Inflammatory macrophage treated with lipopolysaccharide for 1 hour (primary cell): ENCODE measurements at places on chromosomes 1 and 21.

GRCh38 chr1:15962671-15963362 lies 13.1 kb downstream of the ZBTB17 start:
- DNase-seq, result no peak

GRCh38 chr1:184870319-184870718 lies 104.0 kb downstream of the NIBAN1 start:
- DNase-seq, result no peak

DNA sequence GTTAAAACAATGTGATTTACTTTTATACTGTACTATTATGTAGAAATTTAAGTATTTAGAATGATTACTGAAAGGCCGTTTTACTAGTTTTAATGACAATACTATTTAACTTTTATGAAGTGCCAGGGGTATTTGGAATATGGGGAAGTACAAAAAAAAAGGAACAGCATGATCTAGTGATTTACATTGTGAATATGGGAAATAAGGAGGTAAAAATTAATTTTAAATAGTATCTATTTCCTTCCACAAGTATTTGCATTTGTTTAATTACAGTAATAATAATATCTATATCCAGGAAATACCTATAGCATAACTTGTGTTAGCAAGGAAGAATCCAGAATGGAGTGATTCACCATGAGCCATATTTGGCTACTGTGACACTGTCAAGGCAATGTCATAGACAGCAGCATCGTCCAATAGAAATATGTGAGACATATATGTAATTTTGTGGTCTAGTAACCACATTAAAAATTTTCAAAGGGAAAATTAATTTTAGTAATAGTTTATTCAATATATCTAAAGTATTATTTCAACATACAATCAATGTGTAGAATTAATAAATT lies 22.0 kb downstream of the CNST start:
- peak; percentile 56 for DNase-seq

GRCh38 chr1:225449774-225450173 lies 21.9 kb upstream of the LBR start:
- DNase-seq, result no peak

DNA sequence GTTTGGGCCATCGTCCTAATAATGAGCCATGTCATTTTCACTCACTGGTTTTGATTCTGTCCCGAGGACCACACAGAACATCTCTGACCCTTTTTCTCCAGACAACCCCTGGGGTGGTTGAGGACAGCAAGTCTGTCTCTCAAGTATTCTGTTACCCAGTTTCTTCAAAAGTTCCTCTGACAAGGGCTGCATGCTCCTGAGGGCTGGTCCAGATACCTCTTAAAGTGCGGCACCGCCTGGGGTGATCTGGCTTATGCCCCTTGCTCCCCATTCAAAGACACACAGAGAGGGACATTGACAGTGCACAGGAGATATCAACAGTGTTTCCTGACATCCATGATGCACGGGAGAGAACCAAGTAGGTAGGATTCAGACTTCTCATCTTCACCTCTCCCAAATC lies 132.9 kb upstream of the EDN2 start:
- no peak for DNase-seq

- DNase-seq, result no peak
Observed at GRCh38 chr21:16708101-16708835, 804.6 kb upstream of the CXADR start.

- no peak for DNase-seq
Observed at GRCh38 chr1:220426989-220427388, 100.9 kb upstream of the MARK1 start.

GRCh38 chr21:21156957-21157356 lies 158.7 kb downstream of the NCAM2 start:
- no peak for DNase-seq

GRCh38 chr1:112674440-112674985 lies at the start of gene MOV10:
Gene MOV10, plus strand, starts transcription at chr1:112674659. Its CDS starts 254 bp downstream, at chr1:112674913.
- peak; percentile 65 for DNase-seq

DNA sequence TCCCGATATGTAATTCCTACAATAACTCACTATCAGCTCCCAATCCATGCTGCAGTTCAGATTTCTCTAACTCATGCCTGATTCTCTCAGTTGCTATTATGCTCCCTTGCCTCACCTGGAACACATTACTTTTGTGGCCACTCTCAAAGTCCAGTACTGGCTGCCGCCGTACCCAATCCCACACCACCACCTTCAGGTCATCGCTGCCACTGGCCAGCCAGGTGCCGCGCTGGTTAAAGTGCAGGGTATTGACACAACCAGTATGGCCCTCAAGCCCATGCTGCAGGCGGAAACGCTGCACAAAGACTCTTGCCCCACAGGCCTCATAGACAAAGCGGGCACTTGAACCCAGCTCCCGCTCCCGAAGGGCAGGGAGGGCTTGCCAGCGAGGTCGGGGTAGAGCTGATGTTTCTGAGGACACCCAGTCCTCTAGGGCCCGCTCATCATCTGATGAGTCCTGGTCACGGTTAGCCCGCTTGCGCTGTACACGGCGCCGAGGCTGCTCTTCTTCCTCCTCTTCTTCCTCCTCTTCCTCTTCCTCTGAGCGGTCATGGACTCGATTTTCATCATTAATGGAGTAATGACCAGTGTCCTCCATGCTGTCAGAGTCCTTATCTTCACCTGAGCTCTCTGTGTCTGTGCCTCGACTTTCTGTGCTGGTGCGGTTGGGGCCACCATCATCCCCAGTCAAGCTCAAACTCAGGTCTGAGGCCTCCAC lies 22.6 kb downstream of the DCAF8 start:
- DNase-seq, result no peak

DNA sequence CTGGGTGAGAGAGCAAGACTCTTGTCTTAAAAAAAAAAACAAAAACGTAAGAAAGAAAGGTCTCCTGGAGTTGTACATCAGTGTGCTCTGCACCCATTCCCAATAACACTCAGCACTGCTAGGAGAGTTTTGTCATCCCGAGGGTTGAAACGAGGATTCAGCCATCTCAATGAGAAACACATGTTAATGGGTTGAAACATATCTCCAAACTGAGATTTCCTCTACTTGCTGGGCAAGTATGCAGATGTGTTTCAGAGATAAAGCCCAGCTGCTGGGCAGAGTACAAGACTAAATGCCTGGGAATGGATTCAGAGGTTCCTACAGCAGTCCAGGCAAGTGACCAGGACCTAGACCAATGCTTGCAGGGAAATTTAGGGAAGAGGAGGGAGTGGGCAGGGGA lies 2.6 kb upstream of the MFN2 start:
- DNase-seq, result no peak

DNA sequence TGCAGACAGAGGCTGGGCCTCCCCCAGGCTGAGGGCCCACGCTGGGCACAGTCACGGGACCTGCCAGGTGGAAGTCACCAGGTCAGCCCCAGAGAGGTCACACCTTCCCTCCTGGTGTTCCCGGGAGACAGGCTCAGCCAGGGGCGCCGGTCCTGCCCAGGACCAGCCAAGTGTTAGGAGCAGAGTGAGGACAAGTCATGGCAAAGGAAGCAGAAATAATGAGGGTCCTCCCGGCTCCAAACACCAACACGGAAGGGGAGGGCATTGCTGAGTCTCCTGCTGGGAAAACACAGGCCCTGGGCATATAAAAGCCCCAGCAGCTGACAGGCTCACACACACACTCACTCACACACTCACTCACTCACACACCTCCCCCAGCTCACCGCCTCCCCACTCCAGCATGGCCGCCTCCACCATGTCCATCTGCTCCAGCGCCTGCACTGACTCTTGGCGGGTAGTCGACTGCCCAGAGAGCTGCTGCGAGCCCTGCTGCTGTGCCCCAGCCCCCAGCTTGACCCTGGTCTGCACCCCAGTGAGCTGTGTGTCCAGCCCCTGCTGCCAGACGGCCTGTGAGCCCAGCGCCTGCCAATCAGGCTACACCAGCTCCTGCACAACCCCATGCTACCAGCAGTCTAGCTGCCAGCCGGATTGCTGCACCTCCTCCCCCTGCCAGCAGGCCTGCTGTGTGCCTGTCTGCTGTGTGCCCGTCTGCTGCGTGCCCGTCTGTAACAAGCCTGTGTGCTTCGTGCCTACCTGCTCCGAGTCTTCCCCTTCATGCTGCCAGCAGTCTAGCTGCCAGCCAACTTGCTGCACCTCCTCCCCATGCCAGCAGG lies at the start of gene KRTAP10-10:
KRTAP10-10 (plus strand) TSS at position 339 of the 833 bp plus-strand sequence; CDS start at position 401, 62 bp downstream.
- DNase-seq, result no peak
